Pulmonary artery endothelial cell (primary cell): ENCODE measurements at places on chromosomes 4 and X. TPM values are rescaled to one million over a fixed set of nuclear protein-coding genes. Genes with fewer than 3 reads are reported as not detected.

SULT1E1 gene
- total RNA-seq = 34.2 and 267 TPM in 2 replicates

ASB5 gene
- not detected in 2 replicates for total RNA-seq

TEC gene
- total RNA-seq = 0.13 and 0.81 TPM in 2 replicates

NIPAL1 gene
- 0.78 and 1.6 TPM in 2 replicates for total RNA-seq

HSFX1 gene
- total RNA-seq = 0.28 and 0.40 TPM in 2 replicates

PAGE4 gene
- not detected in 2 replicates for total RNA-seq

PAK3 gene
- total RNA-seq = 0.26 and 1.5 TPM in 2 replicates

PPP4R3C gene
- not detected in 2 replicates for total RNA-seq

RIPPLY1 gene
- total RNA-seq = not detected in 2 replicates

EGF gene
- 0.04 and 0.07 TPM in 2 replicates for total RNA-seq

FAT1 gene
- 0.53 and 2.2 TPM in 2 replicates for total RNA-seq

PDE6B gene
- total RNA-seq = 2.9 and 3.9 TPM in 2 replicates

RADX gene
- total RNA-seq = 0.07 and 0.11 TPM in 2 replicates

GIMD1 gene
- not detected in 2 replicates for total RNA-seq

DCUN1D4 gene
- 29.7 and 46.3 TPM in 2 replicates for total RNA-seq

GPR173 gene
- 2.7 and 3.2 TPM in 2 replicates for total RNA-seq

RAB28 gene
- 12.7 and 14.0 TPM in 2 replicates for total RNA-seq

ETNPPL gene
- 0.07 TPM in 1 of 2 replicates, not detected in the other for total RNA-seq

IL2 gene
- total RNA-seq = not detected in 2 replicates

TLR7 gene
- total RNA-seq = not detected in 2 replicates

IL13RA2 gene
- total RNA-seq = 0.26 and 0.32 TPM in 2 replicates

CT45A1 gene
- total RNA-seq = not detected in 2 replicates

ETDA gene
- total RNA-seq = not detected in 2 replicates

PGAM4 gene
- 0.14 TPM in 1 of 2 replicates, not detected in the other for total RNA-seq

FAM47E gene
- under 0.01 and 0.33 TPM in 2 replicates for total RNA-seq

SEC31A gene
- 266 and 311 TPM in 2 replicates for total RNA-seq

AR gene
- 5.2 and 11.4 TPM in 2 replicates for total RNA-seq

DIPK2B gene
- total RNA-seq = 3.6 and 3.7 TPM in 2 replicates

SATL1 gene
- total RNA-seq = not detected in 2 replicates
